SJSA1 (cell line): ENCODE measurements at places on chromosomes 1 and 21.

GRCh38 chr1:167797015-167797414, 75.2 kb downstream of the MPZL1 start:
- peak; percentile 56 for DNase-seq

- no peak for DNase-seq
These were observed 64.0 kb upstream of the ZNF281 start for GRCh38 chr1:200473698-200474371.

- DNase-seq, result no peak
These were observed 291.2 kb downstream of the PTPRC start for GRCh38 chr1:198929961-198930599.

- DNase-seq, result peak; percentile 98
These were observed at the start of gene SMG5 for GRCh38 chr1:156282479-156283222. SMG5 (minus strand) TSS chr1:156282825; CDS start chr1:156282680, 145 bp downstream.

DNA sequence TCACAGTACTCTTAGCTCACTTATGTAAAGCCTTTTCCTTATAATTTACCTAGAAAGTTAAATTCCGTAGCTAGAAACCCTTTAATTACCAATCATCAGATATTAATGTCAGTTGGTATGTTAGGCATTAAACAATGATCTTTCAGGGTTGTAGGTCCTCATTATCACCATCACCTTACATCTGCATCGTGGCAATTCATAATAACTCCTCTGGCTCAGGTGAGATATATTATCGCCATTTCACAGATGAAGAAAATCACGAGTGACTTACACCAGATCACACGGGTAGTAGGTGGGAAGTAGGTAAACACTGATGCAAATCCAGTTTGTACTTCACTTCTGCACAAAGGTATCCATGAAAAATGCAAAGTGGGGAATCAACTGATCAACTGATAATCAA, 639 bp downstream of the NUP133 start:
- no peak for DNase-seq

- no peak for DNase-seq
These were observed 46.9 kb downstream of the AJAP1 start for GRCh38 chr1:4701276-4701675.

DNA sequence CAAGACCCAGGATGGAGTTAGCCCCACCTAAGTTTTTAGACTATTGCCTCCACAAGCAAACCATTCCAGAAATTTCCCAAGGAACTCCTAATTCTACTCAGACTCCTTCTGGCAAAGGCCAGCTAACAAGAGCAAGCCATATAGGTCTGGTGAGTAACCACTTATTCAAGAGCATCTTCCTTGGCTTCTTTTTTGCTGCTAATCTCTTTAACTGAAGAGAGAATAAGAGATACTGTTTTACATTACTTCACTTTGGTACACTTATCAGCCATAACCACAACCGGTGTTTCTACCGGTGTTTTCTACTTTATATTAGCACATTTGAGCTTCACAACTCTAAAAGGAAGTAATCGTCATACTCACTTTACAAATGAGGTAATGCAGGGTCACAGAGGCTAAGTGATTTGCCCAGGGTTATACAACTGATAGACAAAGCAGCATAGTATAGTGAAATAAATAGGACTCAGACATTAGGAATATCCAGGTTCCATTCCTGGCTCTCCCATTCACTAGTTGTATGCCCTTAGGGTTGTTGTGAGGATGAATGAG, 1.7 kb upstream of the EPS15 start:
- no peak for DNase-seq

- DNase-seq, result no peak
These were observed 371.6 kb upstream of the USP24 start for GRCh38 chr1:55586771-55587170.

GRCh38 chr21:35932232-35932911, 128.0 kb downstream of the SETD4 start:
- DNase-seq, result peak; percentile 65

- DNase-seq, result no peak
These were observed 126.1 kb downstream of the PPIAL4G start for GRCh38 chr1:148357037-148357436.

DNA sequence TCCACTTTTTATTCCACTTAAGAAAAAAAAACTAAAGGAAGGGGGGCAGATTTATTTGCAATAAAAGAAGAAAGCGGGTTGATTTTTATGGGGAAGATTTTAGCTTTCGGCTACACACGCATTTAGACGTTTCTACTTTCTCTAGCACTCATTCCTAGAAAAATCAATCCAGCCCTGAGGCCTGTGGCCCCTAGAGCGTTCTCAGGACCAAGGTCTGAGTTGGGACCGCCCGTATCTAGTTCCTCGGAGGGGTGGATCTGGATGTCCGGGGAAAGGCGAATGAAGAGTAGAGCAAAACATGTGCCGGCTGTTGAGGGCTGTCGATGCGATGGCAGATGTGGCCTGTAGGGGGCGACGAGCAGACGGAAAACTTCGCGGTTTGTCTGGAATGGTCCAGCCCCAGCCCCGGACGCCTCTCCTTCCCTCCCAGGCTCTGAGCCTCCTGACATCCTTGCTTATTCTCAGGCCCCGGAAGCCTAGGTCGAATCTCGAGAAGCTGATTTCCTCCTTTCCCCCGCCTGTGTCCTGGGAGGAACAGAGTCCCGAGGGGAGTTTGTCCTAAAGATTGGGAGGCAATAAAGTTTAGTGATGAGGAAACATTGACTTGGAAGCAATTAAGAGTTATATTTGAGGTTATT, 5.2 kb downstream of the FOXD3 start:
- peak; percentile 62 for DNase-seq

DNA sequence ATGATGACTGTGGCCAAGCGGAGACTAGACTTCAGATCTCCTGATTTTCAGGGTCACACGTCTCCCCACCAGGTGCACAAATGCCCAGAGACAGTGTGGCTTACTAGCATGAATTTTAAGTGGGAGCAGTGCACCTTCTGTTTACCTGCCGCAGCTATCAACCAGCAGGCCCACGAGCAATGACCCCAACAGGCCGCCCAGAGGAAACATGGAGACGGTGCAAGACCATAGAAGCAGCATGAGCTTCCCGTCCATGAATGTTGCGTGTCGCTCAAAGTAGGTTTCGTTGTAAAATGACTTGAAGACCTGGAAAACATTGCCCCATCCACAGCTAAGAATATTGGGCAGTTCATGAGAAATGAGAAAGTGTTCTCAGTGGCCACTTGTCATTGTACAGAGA, 3.5 kb downstream of the SLC2A7 start:
- DNase-seq, result no peak

DNA sequence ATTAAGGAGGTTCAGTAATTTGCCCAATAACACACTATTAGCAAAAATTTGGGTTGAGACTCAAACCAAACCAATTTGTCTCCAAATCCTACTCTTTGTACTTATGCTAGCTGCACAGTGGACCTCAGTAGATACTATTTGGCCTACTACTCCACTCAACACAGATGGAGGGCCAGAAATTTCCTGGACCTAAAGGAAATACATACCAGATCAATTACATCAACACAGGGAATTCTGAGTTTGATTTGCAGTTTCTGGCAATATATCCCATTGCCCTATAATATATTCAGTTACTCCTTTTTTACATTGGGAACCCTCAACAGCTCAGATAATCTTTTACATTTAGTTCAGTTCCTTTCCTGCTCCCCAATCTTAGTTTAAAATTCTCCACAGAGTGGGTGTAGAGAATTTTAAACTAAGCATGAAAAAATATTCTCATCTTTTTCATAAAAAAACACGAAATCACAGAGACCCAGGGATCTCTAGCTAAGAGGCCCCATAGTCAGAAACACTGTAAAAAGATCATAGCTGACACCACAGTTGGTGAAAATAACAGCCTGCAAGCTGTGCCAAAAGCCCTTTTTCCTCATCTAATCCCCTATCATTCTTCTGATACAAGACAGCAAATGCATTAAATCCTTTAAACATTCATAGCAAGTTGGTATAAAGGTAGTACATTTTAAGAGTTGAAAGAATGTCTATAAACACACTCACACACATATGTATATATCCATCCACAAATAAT, 317.7 kb upstream of the ESRRG start:
- no peak for DNase-seq

GRCh38 chr1:109925159-109925990, 14.7 kb downstream of the CSF1 start:
- DNase-seq, result no peak

- DNase-seq, result no peak
These were observed 6.6 kb downstream of the KRTAP10-8 start for GRCh38 chr21:44618504-44618903.

DNA sequence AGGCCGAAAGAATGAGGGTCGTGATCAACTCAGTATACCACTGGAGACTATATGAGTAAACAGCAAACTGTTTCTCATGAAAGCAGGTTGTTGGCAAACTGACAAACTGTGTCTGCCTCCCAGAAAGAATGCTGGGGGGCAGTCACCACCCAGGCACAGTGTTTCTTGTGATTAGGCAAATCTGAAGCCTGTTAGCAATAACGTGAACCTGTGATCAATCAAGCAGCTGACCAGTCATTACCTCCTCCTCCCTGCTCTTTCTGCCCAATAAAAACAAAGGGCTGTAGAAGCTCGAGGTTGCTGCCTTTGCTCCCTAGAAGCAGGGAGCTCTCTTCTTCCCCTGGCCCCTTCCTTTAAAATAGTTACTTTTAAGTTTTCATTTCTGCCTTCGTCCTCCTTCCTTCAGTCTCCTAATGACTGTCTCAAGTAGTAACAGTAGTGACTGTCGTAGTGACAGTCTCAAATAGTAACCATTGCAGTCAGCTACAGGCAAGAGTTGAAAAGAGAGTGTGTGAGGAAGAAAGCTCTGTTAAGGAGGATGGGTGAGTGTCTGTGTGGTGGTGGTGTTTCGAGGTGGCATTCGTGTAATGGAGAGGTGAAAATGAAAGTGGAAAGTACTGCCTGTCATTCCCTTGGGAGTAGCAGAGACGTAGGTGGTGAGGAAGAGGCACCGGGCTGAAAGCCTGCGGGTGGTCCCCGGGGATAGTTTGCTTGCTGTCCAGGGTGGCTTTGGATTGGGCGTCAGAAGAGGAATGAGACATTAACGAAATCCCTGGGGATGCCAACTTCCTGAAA, 14.5 kb downstream of the HHAT start:
- peak; percentile 78 for DNase-seq

- no peak for DNase-seq
These were observed 22.4 kb downstream of the VPS45 start for GRCh38 chr1:150089846-150090520.

DNA sequence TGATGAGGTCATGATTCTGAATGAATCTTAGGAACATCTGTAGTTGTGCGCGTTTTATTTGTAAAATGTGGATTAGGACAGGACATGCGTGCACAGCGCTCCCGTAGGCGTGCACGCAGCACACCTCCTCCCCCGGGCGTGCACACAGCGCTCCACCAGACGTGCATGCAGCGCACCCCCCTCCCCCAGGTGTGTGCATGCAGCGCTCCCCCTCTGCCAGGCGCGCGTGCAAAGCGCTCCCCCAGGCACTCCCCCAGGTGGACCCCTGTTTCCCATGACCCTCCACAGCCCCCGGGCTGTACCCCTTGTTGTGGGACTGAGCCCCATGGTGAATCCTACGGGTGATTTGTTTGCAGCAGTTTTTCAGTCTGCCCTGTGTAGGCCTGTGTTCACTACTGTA, 61.6 kb downstream of the S100B start:
- no peak for DNase-seq

DNA sequence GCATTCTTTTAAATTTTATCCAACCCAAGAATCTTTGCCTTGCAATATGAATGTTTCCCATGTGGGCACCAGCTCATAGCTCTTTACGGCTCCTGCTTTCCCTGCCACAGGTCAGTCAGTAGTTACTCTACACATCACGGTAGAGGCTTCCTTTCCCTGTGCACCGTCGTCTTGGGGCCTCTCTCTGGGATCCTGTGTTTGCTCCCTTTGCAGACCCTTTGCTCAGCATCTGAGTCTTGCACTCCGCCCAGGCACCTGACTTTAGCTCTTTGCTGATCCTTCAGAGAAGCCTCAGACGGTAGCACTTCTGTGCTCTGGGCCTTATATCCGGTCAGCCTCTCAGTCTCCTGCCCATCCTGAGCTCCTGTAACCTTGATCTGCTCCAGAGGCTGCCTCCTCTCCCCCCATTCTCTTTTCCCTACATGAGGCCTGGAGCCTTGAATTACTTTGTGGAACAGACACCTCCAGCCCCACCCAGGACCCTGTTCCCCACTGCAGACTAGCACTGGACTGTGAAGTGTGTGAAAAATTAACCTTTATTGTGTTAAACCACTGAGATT, 183.5 kb upstream of the HMGB4 start:
- DNase-seq, result peak; percentile 25

- DNase-seq, result no peak
These were observed 55.9 kb upstream of the SPOCD1 start for GRCh38 chr1:31871703-31872102.

- no peak for DNase-seq
These were observed 13.4 kb downstream of the INSL5 start for GRCh38 chr1:66787641-66788040.

DNA sequence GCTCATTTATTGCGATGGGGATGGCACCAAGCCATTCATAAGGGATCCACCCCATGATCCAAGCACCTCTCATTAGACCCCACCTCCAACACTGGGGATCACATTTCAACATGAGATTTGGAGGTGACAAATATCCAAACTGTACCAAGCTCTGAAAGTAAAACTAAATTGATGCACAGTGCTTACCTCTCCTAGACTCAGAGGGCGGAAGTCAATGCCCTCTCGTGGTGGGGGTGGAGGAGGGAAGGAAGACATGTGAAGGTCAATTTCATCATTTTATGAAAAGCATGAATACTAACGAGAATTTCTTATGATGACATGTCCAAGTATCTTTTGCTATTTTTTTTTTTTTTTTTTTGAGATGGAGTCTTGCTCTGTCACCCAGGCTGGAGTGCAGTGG, 120.0 kb downstream of the PGBD5 start:
- DNase-seq, result no peak

DNA sequence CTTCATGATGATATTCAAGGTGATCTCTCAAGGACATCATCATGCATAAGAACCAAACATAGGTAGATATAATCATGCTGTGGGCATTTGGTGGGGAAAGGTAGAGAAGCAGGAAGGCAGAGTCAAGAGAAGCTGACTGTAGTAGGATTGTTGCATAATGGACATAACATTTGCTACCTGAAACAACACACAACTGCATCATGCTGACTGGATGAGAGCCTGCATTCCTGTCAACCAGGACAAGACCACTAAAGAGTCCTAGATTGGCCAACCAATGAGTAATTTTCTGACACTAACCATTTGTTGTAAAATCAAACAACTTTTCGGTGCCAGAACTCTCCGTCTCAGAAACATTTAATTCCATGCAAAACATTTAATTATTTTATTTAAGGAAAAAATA, 377.2 kb downstream of the PLPP3 start:
- DNase-seq, result no peak

- DNase-seq, result no peak
These were observed 11.7 kb upstream of the EPHA2 start for GRCh38 chr1:16167331-16168143.

GRCh38 chr1:63563745-63564144, 29.5 kb upstream of the PGM1 start:
- DNase-seq, result no peak

DNA sequence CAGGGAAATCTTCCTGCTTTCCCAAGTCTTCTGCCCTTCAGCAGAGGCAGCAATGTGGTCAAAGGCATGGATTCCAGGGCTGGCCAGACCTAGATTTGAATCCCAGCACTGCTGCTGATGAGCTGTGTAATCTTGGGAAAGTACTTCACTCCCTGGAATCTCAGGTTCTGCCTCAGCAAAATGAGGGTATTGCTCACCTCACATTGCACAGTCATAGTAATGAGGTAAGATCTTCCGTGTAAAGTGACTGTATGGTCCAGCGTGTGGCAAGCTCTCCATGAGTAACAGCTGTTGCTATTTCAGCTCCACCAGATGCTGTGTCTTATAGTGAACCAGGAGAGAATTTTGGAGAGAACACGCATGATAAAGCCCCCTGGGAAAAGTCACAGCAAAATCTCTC, 56.1 kb upstream of the F3 start:
- no peak for DNase-seq
